ENCODE measurements at places on chromosomes 13 and 19. TPM values are rescaled to one million over a fixed set of nuclear protein-coding genes. Genes with fewer than 3 reads are reported as not detected.

GRCh38 chr19:48090281-48090802 is 20.3 kb downstream of the PLA2G4C start:
- no peak for DNase-seq

- DNase-seq: no peak
These were observed 821.3 kb downstream of the DIAPH3 start for GRCh38 chr13:59342400-59342799.

GRCh38 chr13:26051657-26052311 is at the start of gene SHISA2:
SHISA2 (minus strand) TSS chr13:26052016; CDS start chr13:26050975, 1,041 bp downstream.
- no peak for DNase-seq

Gene ZNF606
- total RNA-seq: 17.0 TPM

Gene FCAR
- total RNA-seq: not detected

Measured in kidney epithelial cell (primary cell).